ENCODE measurements at places on chromosomes 7 and 10.

GRCh38 chr10:97596101-97597082 lies 6.9 kb downstream of the C10orf62 start:
- DNase-seq: no peak

- no peak for DNase-seq
Observed at GRCh38 chr10:112307358-112308124, 24.3 kb downstream of the TECTB start.

DNA sequence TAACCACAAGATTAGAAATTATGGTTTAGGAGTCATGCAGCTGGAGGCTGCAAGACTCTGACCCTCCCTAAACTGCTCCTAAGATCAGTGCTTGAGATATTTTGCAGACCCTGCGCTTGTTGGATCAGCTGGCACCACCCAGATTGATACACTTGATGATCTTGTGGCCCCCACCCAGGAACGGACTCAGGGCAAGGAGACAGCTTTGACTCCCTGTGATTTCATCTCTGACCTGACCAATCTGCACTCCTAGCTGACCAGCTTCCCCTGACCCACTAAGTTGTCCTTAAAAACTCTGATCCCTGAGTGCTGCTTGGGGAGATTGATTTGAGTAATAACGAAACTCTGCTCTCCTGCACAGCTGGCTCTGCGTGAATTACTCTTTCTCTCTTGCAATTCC lies 8.0 kb upstream of the RAB18 start:
- no peak for DNase-seq

- DNase-seq: no peak
Observed at GRCh38 chr10:34764472-34764946, 50.6 kb downstream of the PARD3 start.

GRCh38 chr7:24786941-24787340 lies 29.7 kb upstream of the GSDME start:
- DNase-seq: no peak
